ENCODE measurements at places on chromosomes 6 and 20.

- no peak for DNase-seq
Measured at GRCh38 chr6:152976749-152977148, 6.1 kb downstream of the FBXO5 start.

DNA sequence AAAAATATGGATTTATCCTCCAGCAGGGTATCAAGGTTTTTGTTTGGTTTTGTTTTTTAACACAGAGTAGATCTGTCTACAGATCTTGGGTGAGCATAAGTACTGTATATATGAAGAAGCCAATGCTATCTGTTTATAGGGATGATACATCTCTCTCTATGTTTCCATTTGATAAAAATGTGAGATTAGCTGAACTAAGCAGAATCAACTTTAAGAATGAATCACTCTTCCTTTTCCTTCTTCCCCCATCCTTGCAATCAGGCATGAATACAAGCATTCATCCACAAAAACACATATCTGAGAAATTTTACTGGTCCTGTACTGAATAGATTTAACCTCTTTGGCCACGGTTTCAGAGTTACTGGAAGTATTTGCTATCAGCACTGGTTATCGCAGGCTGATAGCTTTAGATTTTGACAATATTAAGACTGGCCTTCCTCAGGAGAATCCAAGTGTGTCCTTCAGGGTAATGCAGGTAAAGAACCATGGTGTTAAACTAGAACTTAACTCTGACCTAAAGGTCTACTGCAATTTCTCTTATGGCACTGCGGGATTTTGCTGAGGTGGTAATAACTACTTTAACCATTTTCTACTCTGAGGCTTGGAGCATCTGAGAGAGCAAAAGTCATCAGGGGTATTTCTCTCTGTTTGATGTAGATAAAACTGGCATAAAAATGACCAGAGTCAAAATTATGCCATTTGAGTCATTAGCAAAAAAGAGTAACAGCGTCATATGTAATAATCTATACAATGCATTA is 1.5 kb downstream of the SNAP25 start:
- DNase-seq, result no peak

DNA sequence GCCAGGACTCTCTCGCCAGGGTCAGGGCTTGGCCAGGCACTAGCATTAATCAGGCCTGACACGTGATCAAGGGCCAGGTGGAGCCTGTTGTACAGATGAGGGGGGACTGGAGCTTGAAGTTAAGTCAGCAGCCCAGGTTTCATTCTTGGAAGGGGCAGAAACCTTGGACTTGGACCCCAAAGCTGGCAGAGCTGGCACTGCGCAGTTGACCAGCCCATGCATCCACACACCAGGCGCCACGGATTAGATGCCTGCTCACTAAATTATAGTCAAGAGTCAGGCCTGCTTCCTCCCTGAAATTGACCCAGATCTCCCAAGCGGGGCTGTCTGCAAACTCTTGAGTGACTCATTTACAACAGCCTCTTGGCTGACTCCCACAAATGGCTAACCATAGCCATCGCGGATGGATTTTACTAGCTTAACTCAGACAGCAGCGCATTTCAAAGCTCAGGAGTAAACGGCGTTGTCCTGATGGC is 4.1 kb upstream of the TAF4 start:
- no peak for DNase-seq

- DNase-seq, result no peak
Measured at GRCh38 chr6:158073776-158074175, 92.1 kb downstream of the SYNJ2 start.

DNA sequence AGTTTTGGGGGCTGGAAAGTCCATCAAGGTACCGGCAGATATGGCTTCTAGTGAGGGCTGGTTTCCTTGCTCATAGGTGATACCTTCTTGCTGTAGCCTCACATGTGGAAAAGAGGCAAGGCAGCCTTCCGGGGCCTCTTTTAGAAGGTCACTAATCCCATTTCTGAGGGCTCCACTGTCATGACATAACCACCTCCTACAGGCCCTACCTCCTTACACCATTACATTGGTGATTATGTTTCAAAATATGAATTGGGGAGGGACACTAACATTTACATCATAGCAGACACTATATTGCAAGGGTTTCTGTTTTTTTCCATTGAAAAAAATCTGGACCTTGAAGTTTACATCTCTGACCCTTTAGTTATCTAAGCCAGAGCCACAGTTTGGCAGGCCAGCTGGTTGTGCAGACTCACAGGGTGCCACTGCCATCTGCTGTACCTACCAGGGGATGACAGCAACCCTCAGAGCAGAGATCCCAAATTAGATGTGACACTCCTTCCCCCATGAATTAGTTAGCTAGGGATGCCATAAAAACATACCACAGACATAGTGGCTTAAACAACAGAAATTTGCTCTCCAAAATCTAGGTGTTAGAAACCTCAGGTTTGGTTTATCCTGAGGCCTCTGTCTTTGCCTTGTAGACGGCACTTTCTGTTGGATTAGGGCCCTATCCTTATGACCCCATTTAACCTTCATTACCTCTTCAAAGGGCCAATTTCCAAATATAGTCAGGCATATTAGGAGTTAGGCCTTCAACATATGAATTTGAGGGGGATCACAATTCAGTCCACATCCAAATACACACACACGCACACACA is 166.4 kb upstream of the RNF217 start:
- DNase-seq, result peak; percentile 40

DNA sequence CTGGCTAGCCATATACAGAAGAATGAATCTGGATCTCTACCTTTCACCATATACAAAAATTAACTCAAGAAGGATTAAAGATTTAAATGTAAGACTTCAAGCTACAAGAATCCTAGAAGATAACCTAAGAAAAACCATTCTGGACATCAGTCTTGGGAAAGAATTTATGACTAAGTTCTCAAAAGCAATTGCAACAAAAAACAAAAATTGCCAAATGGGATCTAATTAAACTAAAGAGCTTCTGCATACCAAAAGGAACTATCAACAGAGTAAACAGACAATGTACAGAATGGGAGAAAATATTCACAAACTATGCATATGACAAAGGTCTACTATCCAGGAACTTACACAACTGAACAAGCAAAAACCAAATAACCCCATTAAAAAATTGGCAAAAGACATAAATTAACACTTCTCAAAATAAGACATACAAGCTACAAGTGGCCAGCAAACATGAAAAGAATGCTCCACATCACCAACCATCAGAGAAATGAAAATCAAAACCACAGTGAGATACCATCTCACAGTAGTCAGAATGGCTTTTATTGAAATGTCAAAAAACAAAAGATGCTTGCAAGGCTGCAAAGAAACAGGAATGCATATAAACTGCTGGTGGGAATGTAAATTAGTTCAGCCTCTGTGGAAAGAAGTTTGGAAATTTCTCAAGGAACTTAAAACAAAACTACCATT is 66.8 kb upstream of the RSPO3 start:
- DNase-seq, result no peak

DNA sequence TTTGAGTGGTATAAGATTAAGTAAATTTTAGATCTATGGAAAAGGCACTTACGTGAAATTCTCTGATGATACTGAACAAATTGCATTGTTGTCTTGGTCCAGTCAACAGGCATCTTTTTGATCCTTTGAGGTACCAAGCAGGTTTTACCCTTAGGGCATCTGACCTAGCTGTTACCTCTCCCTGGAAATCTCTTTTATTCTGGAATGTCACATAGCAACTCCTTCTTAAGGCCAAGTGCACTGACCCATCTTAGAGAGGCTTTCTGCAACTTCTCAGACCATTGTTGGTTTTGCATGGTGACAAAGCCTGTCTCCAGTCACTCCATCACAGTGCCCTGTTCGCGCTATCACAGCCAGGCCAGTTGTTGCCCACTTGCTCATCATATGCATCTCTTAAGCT is 42.0 kb downstream of the TPD52L1 start:
- DNase-seq, result peak; percentile 44

GRCh38 chr6:87661016-87661415 is 41.0 kb downstream of the AKIRIN2 start:
- DNase-seq, result no peak

DNA sequence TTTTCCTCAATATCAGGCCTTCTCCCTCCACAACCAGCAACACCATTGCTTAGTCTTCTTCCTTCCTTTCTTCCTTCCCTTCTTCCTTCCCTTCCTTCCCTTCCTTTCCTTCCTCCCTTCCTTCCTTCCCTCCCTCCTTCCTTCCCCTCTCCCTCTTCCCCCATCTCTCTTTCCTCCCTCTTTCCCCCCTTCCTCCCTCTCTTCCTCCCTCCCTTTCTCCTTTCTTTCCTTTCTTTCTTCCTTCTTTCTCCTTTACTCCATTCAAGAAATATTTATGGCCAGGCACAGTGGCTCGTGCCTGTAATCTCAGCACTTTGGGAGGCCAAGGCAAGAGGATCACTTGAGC is 66.4 kb upstream of the SIRPA start:
- DNase-seq, result no peak

DNA sequence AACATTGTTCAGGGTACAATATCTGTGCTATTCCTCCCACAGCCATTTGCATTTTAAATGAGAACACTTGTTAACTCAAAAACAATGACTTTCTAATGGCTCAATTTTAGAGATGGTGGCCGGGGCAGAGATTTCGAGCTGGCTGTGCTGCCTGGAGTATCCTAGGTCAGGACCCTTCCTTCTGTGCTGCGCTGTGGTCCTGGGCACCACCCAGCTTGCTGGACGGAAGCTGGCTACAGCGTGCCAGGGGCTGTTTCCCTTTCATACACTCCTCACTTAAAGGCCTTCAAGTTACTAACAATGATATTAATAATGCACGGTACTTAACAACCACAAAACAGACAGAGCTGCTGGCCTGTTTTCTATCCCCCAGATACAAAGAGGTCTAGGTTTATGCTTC is 194.4 kb upstream of the CST7 start:
- DNase-seq, result no peak

Data from thyroid gland (tissue), 4 donors.